HCEC 1CT (cell line): ENCODE measurements at places on chromosomes 2 and 18.
A peak's percentile ranks its signal among the peaks of the same experiment; 100 is the strongest.

GRCh38 chr2:96760986-96761832 lies 507 bp downstream of the CNNM4 start:
- DNase-seq: no peak

DNA sequence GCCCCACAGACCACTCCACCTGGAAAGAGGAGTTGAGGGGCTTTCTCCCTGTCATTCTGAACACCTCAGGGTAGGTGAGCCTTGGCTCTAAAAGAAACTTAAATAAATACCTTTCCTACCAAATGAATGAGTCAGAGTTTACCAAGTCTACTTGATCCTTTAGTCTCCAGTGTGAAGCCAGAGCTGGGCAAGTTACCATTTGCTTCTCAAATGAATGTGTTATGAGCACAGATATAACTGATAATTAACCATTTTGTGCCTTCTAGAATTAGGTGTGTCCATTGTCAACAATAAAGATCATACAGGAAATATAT lies 347.7 kb downstream of the KIAA1328 start:
- DNase-seq: no peak

DNA sequence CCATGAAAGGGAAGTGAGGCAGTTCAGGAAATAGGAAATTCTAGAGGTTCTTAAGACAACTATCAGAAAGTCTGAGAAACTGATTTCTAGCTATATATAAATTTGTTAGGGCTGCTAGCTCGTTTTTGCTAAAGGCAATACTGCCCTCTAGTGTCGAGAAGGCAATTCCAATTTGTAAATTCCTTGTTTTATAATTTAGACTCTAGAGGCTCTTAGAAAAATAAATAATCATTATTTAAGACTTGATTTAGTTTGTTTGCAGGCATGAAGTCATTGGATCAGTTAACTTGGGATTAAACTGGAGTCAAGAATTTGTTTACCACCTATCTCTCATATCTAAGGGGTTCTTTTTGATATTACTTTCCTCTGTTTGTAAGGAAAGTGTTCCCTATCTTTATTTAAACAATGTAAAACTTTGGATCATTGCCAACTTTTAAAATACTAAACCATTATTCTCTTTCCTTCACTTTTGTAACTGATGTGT lies 66.2 kb downstream of the ACVR2A start:
- peak; percentile 67 for DNase-seq

GRCh38 chr2:176482107-176482506 lies 212.9 kb downstream of the MTX2 start:
- DNase-seq: no peak

DNA sequence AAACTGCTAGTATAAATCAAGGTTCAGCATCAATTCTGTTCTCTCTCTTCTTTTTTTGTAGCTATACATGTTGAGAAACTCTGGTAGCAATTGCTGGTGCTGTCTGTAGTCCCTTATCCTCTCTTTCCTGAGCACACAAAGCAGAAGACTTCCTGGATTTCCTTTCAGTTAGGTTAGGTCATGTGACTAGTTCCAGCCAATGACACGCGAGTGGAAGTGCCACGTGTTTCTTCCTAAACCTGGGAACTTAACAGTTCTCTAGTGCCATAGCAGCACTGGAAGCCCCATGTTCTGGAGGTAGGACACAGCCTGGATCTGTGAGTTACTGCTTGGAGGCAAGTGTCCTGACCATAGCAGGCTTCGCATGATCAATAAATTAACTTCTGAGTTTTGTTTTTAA lies 125.9 kb downstream of the PLA2R1 start:
- no peak for DNase-seq

GRCh38 chr2:183063083-183063482 lies 15.5 kb upstream of the DUSP19 start:
- peak; percentile 87 for DNase-seq

- no peak for DNase-seq
Observed at GRCh38 chr2:54602736-54603322, 120.6 kb upstream of the EML6 start.

- no peak for DNase-seq
Observed at GRCh38 chr2:216620786-216621185, 12.4 kb upstream of the IGFBP2 start.

DNA sequence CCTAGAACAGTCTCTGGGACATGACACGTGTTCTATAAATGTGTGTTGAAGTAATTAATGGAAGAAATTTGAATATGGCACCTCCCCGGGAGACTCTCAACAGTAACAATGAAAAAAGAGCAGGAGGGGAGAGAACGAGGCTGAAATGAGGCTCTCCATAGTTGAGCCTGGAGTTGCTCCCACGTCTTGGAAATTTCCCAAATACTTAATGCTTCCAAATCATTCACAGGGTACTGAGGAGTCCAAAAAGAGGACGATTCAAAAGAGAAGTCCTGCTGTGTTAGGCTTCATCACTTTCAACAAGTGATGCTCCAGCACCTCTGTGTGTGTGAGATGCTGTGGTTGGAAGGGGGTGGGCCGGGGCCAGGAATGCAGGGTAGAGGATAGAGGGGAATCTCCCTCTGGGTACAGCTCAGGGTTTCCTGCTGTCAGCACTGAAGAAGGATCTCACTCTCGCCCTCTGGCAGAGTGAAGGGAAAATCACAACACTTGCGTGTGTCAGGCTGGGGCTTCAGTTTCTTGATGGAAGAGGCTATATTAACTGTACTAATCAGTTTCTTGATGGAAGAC lies 18.1 kb upstream of the ZNF407 start:
- DNase-seq: no peak

GRCh38 chr2:96763511-96764252 lies 3.0 kb downstream of the CNNM4 start:
- DNase-seq: no peak

GRCh38 chr2:57869758-57870344 lies 176.8 kb upstream of the VRK2 start:
- no peak for DNase-seq

DNA sequence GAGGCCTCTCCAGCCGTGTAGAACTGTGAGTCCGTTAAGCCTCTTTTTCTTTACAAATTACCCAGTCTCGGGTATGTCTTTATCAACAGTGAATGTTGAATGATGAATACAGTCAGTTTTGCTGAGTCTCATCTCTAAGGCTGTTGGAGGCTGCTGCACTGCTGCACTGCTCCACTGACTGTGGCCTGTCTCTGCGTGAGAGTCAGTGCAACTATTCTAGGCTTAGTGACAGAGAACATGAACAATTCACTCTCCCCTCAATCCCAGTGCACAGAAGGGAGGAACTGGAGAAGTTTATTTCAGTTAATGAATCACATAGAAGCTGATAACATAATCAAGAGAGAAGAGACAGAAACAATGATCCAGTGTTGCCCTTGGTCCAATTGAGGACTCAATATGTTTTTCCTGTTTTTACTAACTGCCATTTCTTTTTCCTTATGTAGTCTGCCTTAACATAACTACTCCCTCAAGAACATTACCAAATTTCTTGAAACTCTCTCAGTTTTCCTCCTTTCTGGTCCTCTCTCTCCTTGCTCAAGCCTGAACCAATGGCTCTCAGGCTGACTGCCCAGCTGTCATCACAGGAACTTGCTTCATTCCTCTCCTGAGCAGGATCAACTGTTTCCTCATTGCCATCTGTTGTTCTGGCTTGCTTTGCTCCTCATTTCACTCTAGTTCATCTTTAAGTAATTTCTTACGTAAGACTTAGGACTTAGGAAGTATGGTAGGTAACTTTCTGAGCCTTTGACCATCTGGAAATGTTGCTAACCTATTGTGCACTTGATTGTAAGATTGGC lies 483.2 kb downstream of the METTL4 start:
- no peak for DNase-seq

DNA sequence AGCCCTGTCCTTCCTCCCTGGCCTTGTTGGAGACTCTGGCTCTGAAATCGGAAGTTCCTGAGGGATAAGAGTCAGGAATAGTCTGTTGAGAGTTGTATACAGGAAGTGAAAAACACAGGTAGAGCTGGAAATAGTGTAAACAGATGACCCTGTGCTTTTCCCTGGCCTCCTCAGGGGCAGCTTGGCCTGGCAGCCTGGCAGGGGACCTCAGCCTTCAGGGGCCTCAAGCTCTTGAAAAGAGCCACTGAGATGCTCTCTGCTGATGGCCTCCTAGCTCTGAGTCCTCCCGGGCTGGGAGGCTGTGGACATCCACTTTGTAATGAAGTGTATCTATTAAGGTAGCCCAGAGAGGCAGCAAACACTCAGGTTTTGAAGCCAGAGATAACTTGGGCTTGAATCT lies 79.3 kb downstream of the DDX1 start:
- DNase-seq: no peak

- no peak for DNase-seq
Observed at GRCh38 chr2:111537078-111537655, 346.8 kb downstream of the ANAPC1 start.

GRCh38 chr2:175168564-175168945 lies 552 bp upstream of the ATF2 start:
- DNase-seq: no peak

GRCh38 chr18:74516271-74517235 lies 17.7 kb upstream of the CNDP1 start:
- DNase-seq: no peak

- DNase-seq: peak; percentile 76
Observed at GRCh38 chr18:25805323-25805722, 285.1 kb downstream of the SS18 start.

DNA sequence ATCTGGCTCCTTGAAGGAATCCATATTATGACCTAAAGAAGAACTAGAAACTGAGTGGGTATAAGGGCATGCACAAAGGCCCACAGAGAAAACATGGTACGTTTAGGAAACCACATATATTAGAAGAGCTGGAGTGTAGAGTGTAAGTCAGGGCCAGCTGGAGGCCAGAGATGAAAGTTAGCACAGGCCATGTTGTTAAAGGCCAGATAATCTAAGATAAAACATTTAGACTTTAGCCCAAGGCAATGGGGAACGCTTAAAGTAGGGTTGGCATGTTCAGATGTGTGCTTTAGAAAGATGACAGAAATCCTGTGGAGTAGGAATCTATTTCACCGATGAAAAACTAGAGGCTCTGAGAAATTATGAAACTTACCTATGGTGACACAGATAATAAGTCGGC lies 229.1 kb upstream of the NRP2 start:
- no peak for DNase-seq
